ENCODE measurements at places on chromosomes 5 and 9. TPM values are rescaled to one million over a fixed set of nuclear protein-coding genes. Genes with fewer than 3 reads are reported as not detected.

ZNF366 gene
- polyA plus RNA-seq: not detected

GABRA6 gene
- polyA plus RNA-seq: not detected

ENTR1 gene
- 7.4 TPM for polyA plus RNA-seq

CD72 gene
- 51.9 TPM for polyA plus RNA-seq

RHOBTB3 gene
- polyA plus RNA-seq: 1.9 TPM

MSX2 gene
- polyA plus RNA-seq: not detected

RMND5B gene
- polyA plus RNA-seq: 43.0 TPM

GDA gene
- polyA plus RNA-seq: not detected

FAM221B gene
- not detected for polyA plus RNA-seq
